AG04450 (cell line): ENCODE measurements at places on chromosomes 3 and 15. TPM values are rescaled to one million over a fixed set of nuclear protein-coding genes. Genes with fewer than 3 reads are reported as not detected.

DNA sequence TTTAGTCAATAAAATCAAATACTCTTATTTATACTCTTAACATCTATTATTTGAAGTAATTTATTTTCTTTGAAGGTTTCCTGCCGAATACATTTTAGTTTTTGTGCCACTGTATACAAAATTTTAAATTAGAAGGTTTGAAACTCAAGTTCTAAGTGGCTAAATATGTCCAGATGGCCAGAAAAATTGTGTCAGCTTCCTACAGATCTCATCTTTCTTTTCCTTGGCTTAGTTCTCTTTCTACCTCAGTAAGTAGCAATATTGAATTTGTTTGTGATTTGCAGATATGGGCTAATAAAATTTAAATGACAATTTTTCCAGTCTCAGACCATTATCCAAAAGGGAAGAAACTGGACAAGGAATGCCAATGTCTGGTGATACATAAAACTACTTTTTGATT, 452.1 kb downstream of the ROBO2 start:
- no peak for DNase-seq

DNA sequence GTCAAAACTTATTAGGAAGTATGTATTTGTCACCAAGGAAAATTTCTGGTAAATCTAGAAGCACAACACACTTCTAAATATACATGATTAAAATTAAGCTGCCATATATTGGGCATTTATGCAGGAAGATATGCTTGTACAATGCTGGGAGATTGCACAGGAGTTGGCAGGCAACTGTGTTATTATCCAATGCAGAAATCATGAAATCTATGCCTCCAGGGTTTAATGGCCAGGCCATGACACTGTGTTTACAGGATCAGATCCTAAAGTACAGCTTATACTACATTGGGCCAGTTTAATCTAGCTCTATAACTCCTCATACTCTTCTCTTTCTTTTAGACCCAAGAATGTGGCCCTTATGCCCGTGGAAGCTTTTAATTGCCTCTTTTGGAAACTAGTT, 391.4 kb upstream of the DPH6 start:
- no peak for DNase-seq

CACNA1D gene
- polyA plus RNA-seq: 0.06 and 0.07 TPM in 2 replicates

HTR3E gene
- not detected in 2 replicates for polyA plus RNA-seq

DNA sequence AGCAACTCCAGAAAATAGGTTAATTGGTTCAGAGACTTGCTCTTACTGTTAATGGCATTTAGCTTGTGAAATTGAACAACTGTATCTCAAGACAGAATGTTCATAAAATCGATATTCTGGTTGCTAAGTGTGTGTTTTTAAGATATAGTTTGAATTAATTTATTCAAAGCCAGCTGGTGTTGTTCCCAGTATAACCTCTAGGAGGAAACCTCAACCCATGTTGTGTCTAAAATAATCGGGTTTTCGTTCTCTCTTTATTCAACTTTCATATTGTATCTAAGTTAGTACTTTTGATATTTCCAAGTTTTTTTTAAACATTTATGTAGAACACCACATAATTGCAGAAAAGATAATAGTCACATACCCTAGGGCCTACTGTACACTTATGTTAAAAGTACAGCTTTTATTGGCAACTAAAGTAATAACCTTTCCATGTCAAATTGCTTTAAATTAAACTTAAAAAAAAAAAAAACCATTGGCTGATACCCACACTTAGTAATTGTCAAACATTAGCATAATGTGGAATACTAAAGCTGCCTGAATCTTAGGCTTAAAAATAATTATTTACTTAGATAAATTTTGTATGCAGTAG, 90.9 kb downstream of the SAMMSON start:
- no peak for DNase-seq
